ENCODE measurements at places on chromosomes 3 and 15.

DNA sequence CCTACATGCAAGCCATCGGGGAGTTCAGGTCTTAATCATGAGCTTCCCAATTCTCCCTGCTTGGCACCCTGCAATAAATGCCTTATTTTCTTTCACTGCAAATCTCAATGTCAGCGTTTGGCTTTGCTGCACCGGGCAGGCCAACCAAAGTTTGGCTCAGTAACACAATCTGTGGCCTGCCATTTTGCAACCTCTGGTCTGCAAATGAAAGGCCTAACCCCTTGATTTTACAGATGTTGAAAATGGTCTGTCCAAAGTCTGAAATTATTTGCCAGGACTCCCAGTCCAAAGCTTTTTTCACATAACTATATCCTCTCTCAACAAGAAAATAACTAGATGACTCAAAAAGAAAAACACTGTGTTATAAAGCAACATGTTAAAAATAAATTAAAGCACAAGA, 34.0 kb upstream of the LEKR1 start:
- no peak for DNase-seq

GRCh38 chr15:42048080-42048820, 27.4 kb upstream of the PLA2G4E start:
- no peak for DNase-seq

- no peak for DNase-seq
These were observed 14.1 kb downstream of the LACTB start for GRCh38 chr15:63135804-63136203.

DNA sequence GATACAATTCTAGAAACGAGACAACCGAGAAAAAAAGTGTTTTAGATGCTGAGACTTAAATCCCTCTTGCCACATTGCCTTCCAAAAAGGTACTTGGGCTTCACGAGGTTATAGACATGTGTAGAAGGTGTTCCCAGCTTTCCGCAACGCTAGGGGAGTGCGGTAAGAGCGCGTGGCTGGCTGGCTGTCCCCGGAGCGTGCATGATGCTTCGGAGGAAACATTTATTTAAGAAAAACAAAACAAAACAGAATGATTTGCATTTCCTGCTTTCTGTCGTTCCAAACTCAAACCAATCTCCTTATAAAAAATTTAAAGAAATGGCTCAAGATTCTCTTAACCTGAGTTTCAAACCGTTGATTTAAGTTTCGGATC, 841 bp downstream of the SLC6A20 start:
- DNase-seq = no peak

GRCh38 chr3:15403495-15403894, 23.8 kb downstream of the METTL6 start:
- DNase-seq = no peak

GRCh38 chr3:108292905-108293328, 3.4 kb upstream of the HHLA2 start:
- DNase-seq = no peak

DNA sequence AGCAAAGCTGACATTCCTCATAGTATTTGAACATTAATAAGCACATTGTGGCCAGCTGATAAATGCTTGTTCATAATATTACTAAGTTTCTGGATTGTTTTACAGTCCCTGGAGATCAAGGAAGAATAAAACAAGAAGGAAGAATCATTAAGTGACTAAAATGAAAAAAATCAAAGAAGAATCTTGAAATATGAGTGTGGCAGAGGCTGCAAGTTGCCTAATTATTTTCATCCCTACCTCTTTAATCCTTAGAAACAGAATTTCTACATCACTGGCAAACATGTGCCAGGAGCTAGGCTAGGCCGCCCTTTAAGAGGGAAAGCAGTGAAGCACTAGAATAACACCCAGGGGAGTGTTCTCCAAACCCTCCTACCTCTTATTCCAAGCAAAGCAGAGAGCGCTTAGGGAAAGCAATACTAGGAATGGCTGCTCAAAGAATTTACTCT, 98.9 kb downstream of the MAGI1 start:
- DNase-seq = no peak

DNA sequence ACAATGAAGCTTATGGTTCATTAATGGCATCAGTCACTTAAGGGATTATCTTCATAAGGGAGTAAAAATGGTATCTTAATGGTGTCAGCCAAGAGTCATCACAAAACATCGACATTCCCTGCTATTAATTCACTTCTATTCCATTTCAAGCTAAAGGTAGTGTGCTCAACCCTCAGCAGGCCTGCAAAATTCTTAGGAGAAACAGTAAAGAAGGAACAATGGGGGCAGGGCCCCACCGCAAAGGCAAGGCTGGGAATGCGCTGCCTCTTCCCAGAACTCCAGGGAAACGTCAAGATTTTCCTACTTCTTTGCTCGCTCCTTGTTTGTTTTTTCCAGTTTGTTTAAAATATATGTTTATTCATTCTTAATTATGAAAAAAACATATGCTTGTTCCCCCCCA, 187.3 kb upstream of the TSC22D2 start:
- no peak for DNase-seq

GRCh38 chr3:11717301-11717700, 73.6 kb upstream of the VGLL4 start:
- no peak for DNase-seq

DNA sequence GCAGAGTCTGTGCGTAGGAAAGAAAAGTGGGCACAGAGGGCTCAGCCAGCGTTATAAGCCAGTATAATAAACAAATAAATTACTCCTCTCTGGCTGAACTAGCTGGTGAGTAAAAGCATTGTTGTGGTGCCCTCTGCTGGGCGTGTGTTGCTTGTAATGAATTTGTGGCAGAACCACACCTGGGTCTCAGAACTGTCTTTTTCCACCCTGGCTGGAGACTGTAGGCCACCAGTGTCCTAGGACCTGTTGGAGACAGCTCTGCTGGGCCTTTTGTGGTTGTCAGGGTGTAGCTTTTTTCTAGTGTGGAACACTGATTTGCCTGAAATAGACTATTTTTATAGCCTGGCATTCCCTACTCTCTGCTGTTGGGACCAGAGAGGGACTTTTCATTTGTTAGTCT, 130.5 kb upstream of the EIF1B start:
- DNase-seq = peak; percentile 68

GRCh38 chr3:100563652-100564211, 45.7 kb upstream of the ADGRG7 start:
- DNase-seq = no peak

DNA sequence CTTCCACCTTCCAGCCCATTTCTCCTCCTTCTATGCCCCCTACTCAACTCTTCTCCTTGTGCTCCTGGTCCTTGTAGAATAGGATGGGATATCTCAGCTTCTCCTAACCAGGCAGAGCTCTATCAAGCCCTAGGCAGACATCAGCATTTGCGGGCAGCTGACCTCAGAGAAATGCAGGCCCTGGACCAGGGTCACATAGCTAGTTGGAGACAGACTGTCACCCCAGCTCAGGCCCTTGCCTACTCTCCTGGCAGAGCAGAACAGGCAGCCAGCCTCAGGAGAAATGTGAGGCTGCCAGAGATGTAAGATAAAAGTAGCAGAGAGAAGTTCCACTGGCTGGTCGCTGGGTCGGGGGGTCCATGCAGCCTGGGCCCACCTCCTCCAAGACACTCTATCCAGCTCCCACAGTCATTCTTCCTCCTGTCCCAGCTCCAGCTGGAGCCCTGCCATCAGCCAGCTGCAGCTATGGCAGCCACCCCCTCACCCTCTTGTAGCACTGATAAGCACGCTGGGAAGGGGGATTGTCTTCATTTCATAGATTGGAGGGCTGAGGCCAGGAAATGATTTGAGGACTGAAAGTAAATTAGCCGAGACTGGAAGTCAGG, 4.0 kb downstream of the CYP8B1 start:
- peak; percentile 28 for DNase-seq

GRCh38 chr3:100165926-100166550, 51.7 kb upstream of the FILIP1L start:
- DNase-seq = no peak

DNA sequence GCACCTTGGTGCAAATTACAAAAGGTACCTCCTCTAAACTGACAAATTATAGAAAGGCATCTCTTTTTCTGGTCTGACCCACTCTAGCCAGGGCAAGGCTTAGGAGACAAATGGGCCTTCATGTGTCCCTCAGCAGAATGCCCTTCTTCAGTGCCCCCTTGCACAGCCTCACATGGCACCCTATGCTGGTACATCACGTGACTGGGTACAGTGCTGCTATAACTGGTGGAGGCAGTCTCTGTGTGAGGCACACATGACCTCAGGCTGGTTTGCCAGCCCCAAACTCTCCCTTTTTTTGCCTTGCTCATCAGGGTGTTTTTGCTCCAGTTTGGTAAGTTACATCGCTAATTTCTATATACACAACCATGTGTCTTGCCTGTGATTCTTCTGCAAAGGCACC, 3.1 kb downstream of the CLEC3B start:
- DNase-seq = no peak

DNA sequence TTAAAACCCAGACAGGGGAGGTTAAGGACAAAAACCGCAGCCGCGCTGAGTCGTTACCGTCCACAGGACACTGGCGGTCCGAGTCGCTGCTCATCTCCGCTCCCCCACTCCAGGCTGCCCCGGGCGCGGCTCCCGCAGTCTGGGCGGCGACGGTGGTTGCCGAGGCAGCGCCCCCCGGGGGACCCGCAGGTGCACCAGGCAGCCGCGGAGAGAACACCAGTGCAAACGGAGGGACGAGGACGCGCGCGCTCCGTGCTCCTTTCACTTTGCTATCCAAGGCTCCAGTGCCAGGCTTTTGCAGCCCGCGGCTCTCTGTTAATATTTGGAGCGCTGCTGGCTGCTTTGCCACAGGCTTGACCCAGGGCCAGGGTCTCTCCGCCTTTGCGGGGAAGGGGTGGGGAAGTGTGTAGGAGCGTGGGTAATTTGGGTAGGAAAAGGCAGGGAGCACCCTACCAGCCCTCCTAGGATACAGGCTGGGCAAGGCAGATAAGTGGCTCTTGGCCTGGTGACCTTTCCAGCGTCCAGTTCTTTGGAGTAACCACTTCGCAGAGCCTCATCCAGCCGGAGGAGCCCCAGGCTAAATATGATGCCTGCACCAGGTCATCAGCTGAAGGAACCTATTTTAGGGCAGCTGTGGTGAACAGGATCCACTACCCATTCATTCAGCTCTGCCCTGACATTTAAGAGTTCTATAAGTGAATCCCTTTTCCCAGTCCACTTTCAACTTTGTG, at the start of gene GADL1:
TSS of gene GADL1 (minus strand) at position 141 of the 731 bp plus-strand sequence. CDS start at position 94, 47 bp downstream.
- DNase-seq = peak; percentile 60

DNA sequence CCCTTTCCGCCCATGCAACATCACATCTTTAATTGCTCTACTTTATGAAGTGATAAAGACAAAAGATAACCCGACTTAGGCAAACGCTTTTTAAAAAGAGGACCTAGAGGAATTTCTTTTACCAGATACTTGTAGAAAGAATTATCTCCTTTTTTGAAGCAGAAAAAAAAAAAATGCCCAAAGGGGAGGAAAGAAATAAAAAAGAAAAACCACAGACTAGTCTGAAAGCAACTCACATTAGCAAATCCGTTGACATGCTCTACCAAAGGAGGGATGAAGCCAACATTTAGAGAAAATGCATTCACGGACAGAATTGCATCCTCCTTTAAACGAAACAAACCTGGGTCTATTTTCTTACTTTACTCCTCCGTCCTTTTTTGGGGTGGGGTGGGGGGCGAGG, 213.6 kb downstream of the MEIS2 start:
- no peak for DNase-seq

- DNase-seq = no peak
These were observed 133.2 kb upstream of the COL8A1 start for GRCh38 chr3:99505200-99505599.

DNA sequence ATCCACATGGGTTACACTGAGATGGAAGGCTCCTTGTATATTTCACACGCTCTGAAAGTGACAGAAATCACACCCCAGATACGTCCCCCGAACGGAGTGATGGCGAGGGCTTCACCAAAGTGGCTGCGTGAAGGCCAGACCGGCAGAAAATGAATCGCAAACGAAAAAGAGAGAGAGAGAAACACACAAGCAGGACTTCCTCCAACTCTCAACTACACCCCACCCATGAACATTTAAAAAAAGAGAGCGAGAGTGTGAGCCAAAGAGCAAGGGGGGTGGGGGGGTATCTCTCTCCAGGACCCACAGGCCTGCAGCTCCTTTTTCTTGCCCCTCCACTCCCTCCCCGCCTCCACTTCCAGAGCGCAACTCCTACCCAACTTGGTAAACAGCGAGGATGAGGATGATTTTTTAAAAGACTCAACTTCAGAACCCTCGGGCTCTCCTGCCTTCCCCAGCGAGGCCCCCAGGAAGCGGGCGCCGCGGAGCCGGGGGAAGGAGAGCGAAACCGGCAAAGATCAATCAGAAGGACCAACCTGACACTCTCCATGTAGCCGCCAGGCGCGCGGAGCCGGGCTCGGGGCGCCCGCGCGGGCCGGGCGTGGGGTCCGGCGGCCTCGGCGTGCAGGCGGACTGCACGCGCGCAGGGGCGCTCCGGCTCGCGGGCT, 519.1 kb downstream of the FOXP1 start:
- peak; percentile 40 for DNase-seq

All from NCI-H1092 treated with DMSO at 0.1 percent for 48 hours (cell line).